GM23248 (cell line): ENCODE measurements at places on chromosomes 3 and 15. TPM values are rescaled to one million over a fixed set of nuclear protein-coding genes. Genes with fewer than 3 reads are reported as not detected.
A peak's percentile ranks its signal among the peaks of the same experiment; 100 is the strongest.

DNA sequence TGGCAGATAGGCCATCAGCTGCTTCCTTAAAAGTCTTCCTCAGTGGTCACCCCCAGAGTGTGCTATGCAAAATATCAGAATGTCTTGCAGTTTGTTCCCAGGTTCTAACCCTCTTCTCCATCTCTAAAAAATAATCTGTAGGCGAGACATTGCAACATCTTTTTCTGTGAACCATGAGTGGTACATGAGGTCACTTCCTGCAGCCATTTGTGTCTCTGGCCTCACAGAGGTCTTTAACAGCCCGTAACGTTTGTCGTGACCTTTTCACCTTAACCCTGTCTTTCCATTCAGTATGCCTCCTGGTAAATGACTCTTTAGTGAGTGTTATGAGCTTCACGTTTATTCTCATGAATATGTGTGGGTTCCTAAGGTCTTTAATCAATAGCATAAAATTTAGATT is 145.4 kb downstream of the KLHL25 start:
- DNase-seq, result peak; percentile 93

DNA sequence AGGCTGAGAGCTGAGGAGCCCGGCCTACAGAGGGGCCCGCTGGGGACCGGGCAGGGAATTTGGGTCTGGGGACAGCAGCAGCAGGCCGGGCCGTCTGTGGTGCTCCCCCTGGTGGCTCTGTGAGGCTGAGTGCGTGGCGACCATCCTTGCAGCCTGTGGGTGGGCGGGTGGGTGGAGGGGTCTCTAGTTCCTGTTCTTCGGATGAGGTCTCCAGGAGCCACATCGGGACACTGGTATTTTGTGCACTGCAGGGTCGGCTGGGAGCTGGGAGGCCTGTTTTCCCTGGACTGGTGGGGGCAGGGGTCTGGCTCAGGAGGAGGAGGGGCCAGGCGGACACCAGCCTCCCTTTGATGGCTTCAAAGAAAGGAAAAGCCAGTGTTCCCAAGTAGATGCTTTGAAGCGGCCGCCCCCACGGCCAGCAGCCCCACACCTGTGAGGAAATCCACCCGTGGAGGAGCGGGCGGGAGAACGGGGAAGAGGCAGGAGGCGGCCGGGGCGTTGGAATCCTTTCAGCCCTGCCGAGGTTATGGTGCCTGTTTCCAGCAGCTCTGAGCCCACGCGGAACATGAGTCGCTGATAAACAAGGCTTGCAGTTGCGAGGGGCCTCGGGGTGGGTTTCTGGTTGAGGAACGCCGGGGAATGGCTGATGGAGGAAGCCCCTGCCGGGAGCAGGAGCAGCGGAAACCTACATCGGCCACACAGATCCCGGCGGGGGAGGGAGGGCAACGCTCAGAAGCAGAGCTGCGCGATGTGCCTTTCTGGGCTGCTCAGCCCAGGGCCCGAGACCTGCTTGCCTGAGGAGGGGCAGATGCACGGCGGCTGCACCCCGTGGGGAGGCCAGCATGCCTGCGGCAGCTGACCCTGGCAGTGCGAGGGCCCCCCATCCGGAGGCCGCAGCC is 154.3 kb downstream of the NSMCE3 start:
- no peak for DNase-seq

- DNase-seq, result no peak
These were observed 124.6 kb upstream of the CADPS start for GRCh38 chr3:62999791-63000190.

- no peak for DNase-seq
These were observed 42.8 kb downstream of the BDH1 start for GRCh38 chr3:197512691-197513571.

GRCh38 chr15:65761210-65761926 is 30.7 kb downstream of the DENND4A start:
- DNase-seq, result no peak

DNA sequence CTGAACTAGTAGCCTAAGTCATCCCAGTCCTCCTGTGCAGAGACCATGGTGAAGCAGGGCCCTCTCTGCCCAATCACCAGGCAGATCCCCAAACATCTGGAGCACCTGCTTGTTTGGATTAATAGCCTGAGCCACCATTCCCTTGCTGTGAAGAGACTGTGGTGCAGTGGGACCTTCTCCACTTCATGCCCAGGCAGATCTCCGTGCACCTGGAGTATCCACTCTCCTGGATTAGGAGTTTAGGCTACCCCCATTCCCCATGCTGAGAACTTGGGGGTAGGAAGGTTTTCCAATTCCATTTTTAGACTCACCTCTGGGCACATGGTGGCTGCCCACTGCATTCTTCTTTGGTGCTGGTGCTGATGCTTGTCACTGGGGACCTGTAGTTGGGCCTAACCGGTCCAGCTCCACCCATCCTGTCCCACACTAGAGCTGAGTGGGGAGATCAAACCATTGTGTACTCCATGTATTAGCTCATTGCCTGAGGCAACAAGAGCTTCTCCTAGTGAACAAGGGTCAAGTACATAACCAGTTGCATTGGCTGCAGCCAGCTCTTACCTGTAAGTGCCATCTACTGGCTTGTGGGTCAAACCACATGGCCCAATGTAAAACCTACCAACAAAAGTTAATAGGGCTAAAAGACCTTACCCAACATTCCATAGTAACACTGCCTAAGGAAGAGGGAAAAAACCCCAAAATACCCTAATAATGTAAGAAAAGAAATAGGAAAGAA is 382.5 kb upstream of the CBLB start:
- no peak for DNase-seq

GRCh38 chr15:93887151-93887550 is 344.2 kb upstream of the MCTP2 start:
- no peak for DNase-seq

DNA sequence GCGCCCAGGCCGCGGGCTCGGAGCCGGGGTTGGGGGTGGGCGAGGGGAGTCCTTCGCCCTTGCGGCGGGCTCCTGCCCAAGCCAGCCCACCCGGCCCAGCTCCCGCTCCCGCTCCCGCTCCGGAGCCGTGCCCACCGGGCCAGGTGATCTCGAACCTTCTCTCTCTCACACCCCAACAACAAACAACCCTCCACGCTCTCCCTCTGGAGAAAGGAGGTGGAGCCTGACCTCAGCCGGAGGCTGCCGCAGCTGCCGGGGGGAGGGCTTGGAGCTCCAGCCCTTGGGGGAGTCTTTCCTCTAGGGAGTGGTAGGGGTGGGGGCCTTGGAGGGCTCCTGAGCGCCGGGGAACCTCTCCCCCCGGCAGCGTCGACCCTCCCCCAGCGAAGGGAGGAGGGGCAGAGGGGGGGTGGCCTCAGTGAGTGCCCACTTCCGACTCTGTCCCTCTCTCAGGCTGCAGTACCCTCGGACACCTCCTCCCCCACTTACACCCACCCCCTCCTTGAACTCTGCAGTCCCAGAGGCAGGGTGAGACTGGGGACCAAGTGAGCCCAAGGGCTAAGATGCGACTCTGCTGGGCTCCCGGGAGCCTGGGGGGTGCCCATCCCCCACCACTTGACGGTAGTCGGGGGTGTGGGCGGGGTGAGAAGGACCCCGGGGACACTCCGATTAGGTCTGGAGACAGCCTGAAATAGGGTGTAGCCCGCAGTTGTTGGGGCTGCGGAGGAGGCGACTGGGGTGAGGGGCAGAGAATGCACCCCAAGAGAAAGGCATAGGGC is 4.4 kb upstream of the BAHD1 start:
- DNase-seq, result peak; percentile 48

DNA sequence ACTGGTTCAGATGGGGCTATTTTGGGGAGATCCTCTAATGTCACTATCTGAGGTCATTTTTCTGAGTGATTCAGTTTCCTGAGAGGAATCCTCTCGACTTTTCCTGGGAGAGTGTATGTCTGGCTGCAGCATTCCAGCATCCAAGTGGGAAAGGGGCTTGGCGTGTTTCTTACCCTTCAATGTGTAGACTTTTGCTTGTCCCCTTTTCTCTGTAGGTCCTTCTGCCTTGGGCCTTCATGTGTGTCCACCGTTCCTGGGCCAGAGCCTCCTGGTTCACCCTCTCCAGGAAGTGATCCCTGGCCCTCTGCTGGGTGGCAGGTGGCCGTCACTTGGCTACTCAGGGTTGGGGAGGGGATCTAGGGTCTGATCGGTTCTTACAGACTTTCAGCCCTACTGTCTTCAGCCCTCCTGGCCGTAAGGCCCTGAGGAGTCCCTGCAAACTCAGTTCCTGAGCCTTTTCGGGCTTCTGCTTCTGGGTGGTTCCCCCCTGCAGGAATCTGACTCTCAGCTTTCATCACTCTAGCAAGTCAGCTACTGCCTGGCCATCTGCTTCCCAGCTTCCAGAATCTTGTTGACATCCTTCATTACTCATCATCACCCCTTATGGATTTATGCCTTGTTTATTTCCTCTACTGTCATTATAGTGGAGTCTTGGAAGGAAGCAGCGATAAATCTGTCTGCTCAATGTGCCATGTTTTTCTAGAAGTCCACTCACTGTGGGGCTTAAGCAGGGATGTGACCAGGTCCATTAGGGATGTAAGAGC is 36.5 kb downstream of the GOLGA6L10 start:
- DNase-seq, result peak; percentile 38

GRCh38 chr3:195065142-195065863 is 205.7 kb downstream of the XXYLT1 start:
- no peak for DNase-seq

The ESYT3 gene
- 0.63 and 1.3 TPM in 2 replicates for total RNA-seq

The CCPG1 gene
- total RNA-seq, result 147 and 169 TPM in 2 replicates

DNA sequence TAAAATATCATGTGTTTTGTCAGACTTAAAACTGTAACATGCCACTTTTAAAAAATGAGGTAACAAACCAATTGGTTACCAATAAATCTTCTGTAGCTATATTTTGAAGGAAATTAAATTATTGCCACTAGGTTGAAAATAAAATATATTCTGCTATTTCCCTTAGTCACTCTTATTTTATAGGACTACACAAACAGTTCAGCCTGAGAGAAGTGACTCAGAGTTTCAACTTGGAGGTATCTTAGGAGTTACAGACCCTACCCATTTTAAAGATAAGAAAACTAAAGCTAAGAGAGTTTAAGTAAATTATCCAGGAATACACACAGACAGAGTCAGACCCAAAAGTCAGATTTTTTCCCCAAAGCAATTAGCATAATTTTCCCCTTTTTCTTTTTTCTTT is 65.1 kb downstream of the PIK3CB start:
- no peak for DNase-seq

The PLA2G4E gene
- not detected in 2 replicates for total RNA-seq

The ERC2 gene
- total RNA-seq, result not detected in 2 replicates

The C3orf62 gene
- total RNA-seq, result 0.25 and 2.9 TPM in 2 replicates

The CYP11A1 gene
- total RNA-seq, result 0.25 and 0.32 TPM in 2 replicates

GRCh38 chr3:125280668-125281361 is 68.3 kb upstream of the SLC12A8 start:
- peak; percentile 60 for DNase-seq

GRCh38 chr3:111769992-111770352 is 89.1 kb upstream of the PHLDB2 start:
- peak; percentile 15 for DNase-seq

GRCh38 chr3:187012609-187013051 is 82.3 kb downstream of the ST6GAL1 start:
- DNase-seq, result no peak

GRCh38 chr3:196135693-196136639 is 54.1 kb upstream of the TFRC start:
- DNase-seq, result no peak

The SNX22 gene
- total RNA-seq, result not detected in 2 replicates

DNA sequence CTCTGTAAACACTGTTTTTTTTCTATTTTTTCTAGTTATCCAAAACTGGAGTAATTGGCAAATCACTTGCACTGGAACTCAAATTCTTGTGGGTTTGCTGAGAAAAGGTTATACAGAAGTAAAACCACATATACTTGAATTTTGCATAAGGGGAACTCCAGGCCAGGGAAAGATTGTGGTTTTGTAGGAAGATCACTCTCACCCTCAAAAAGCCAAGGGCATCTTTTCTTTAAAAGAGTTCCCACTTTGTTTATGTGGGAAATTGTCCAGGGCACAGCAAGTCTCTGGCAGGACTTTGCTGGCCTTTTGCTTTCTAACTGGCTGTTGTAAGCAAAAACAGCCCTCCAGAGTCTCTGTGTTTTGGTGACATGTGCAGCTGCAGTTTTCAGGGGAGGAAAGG is 340.3 kb upstream of the RBMS3 start:
- peak; percentile 79 for DNase-seq

The TMC3 gene
- not detected in 2 replicates for total RNA-seq

The CLDN18 gene
- total RNA-seq, result not detected in 2 replicates

DNA sequence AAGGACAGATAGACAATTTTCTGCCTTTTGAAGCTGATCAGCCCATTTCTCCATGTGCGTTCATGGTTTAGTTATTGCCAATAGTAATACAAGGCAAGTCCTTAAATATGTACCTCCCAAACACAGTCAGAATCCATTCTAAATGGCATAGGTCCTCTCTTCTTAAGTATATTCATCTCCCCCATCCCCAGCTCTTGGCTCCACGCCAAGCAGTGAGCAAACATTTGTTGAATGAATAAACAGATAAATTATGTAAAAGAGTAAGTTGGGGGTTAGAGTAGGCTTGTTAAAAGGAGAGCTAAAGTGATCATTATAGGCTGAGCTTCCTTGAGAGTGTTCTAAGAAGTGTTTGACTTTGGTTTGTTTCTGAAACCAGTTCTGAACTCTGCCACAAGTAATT is 241.3 kb downstream of the ITPR1 start:
- no peak for DNase-seq

The MEX3B gene
- 11.4 and 13.3 TPM in 2 replicates for total RNA-seq

GRCh38 chr3:69761896-69762767 is 22.9 kb downstream of the MITF start:
- DNase-seq, result peak; percentile 82

- no peak for DNase-seq
These were observed 691.1 kb upstream of the NAALADL2 start for GRCh38 chr3:174168026-174168425.

The SEMA4B gene
- 3.2 and 3.6 TPM in 2 replicates for total RNA-seq

GRCh38 chr3:185696039-185696438 is 109.9 kb downstream of the SENP2 start:
- DNase-seq, result no peak

- no peak for DNase-seq
These were observed 215.9 kb upstream of the CTDSPL start for GRCh38 chr3:37645517-37646380.

DNA sequence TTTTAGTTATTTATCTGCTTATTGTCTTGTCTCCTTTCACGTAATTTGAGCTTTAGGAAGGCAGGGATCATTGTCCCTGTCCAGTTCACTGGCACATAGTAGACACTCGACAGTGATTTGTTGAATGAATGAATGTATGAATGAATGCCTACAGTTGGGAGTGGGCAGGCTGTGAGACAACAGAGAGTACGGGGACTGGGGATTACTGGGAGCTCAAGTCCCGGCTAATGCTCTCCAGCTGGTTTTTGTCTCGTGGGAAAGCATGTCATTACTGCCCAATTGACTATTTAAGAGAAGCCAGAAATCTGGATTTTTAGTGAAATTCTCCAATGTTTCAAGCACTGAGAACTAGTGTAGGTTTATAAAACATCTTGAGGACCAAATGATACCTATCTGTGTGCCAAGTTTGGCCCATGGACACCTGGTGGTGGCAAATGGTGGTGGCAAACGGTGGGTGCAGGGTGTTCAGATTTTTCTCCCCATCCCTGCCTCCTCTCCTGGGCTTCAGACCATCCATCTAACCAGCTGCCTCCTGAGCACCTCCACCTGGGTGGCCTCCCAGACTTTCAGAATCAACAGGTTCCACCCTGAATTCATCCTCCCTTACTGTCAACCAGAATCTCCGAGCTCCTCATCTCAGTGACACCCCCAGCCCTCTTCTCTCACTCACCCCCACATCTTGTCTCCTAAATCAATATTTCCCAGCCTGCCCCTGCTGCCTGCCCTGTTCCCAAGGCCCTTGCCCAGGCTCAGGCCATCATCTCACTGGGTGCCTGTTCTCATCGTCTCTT is 36.2 kb upstream of the TRH start:
- peak; percentile 20 for DNase-seq

- DNase-seq, result no peak
These were observed 55.5 kb downstream of the SMAD6 start for GRCh38 chr15:66757521-66757920.

The BSN gene
- total RNA-seq, result under 0.01 TPM in 2 replicates
